ENCODE measurements at places on chromosomes 2 and 18.

DNA sequence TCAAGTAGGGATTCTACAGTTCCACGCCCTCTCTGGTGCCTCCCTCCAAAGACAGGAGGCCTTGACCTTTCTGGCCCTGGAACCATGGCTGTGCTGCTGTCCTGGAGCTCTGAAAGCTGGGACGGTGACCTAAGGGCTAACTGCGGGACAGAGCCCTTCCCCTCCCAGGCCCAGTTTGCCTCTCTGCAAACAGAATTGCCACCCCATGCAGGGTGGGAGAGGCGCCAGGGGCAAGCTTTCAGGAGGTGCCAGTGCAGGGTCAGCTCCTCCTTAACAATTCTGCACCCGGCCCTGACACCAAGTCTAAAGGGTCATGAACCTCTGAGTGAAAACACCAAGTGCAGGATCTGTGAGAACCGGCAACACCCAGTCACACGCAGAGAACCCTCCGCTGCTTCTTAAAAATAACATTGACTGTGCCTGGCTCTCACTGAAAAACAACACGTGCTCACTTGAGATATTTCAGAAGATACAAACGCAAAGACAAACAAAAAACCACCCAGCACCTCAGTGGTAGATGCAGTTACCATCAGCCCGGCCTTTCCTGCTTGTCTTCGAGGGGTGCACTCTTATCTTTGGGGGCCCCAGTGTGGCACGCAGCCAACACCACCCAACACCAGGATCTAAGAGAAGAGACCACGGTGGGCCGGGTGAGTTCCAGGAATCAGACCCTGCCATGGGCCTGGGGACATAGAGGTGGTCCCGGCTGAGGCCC, 1.1 kb upstream of the SNED1 start:
- no peak for ATAC-seq

DNA sequence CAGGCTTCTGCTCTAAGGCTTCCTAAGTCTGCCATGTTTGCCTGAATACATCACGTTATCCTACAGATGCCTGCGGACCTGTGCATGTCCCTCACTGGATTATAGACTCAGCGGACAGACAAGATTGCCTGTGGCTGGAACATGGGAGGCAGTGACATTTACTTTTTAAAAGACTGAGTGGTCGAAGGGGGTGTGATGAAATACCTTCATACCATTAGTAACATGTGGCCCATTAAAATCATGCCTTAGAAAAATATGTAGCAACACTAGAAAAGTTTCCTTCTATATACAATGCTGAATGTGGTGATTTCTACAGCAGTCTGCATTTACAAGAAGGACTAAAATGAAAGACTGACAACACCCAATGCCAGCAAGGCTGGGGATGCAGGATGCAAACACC, 154.4 kb downstream of the ASB1 start:
- ATAC-seq: no peak

- no peak for ATAC-seq
These were observed 629.6 kb upstream of the VRK2 start for GRCh38 chr2:57417007-57417406.

DNA sequence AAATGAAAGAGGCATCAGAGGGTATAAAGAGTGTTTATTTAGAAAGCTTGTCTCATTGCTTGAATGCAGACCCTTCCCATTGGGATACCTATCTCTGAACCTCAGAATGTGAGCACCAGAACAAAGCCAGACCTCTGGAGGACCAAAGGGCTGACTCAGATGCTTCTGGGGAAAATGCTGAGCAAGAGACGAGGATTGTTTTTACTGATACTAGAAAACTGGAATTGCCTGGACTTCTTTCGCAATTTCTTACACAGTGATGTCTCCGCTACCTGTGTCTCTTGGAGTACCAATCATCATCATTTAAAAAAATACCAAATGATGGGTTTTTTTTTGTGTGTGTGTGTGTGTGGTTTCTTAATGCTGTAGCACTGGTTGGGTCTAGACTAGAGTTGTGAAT, 55.6 kb upstream of the CCDC85A start:
- ATAC-seq: no peak

- ATAC-seq: no peak
These were observed 89.8 kb downstream of the MDH1 start for GRCh38 chr2:63678551-63678950.

- ATAC-seq: no peak
These were observed 67.1 kb downstream of the DIPK1C start for GRCh38 chr18:74389991-74390390.

GRCh38 chr2:85490861-85491755, 47.9 kb upstream of the MAT2A start:
- no peak for ATAC-seq

DNA sequence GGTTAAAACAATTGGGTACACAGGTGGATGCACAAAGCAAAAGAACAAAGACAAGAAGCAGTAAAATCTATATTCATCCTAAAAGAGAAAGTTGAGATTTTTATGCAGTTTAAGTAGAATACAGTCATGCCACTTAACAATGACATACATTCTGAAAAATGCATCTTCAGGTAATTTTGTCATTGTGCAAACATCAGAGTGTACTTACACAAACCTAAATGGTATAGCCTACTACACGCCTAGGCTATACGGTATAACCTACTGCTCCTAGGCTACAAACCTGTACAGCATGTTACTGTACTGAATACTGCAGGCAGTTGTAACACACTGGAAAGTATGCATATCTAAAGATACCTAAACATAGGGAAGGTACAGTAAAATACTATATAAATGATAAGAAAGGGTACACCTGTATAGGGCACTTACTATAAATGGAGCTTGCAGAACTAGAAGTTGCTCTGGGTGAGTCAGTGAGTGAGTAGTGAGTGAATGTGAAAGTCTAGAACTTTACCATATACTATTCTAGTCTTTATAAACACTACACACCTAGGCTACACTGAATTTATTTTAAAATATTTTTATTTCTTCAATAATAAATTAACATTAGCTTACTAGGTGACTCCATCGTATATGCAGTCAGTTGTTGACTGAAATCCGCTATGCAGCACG, 132.9 kb downstream of the BARD1 start:
- ATAC-seq: no peak

- no peak for ATAC-seq
These were observed 1073.3 kb upstream of the CDH2 start for GRCh38 chr18:29250259-29250658.

DNA sequence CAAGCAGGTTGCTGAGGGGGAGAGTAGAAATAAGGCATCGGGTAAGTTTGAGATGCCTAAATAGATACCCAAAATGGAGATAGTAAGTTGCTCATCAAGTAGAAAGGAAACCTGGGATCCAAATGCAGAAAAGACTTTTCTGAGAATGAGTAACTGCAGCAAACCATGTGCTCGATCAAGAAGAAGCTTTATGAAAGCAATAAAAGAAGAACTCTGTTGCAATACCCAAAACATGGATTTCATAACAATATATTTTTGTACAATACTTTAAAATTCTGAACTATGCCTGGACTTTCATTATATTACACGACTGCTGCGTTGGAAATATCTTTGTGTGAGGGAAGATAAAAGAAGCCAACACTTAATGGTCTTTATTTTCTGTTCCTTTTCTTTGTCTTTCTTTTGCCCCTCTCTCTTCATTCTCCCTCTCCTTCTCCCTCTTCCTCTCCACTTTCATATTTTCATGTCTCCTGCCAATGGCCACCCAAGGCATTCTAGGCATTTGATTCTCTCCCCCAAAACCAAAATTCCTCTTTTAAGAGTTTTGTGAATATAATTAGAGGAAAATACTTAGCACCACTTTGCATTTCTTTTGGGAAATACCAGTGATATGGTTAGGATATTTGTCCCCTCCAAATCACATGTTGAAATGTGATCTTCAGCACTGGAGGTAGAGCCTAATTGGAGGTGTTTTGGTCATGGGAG, 257.6 kb downstream of the MREG start:
- no peak for ATAC-seq

GRCh38 chr2:135124924-135125886, 73.1 kb downstream of the RAB3GAP1 start:
- ATAC-seq: peak; percentile 78

DNA sequence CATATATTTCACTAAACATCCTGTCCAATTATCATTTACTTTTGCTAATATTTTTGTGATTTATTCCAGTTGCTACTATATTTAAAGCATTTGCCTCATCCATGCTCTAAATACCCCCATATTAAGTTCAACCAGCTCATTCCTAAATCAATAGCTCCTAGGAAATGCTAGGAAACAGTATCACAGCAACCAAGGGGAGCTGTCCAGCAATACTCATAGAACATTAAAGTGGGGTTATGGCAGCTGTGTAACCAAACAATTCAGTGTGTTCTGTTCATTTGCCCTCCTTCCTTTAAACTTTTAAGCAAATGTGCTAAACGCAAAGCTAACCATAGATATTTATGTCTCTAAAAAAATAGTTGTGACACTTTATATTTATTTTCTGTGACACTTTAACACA, 41.1 kb downstream of the ACVR1C start:
- ATAC-seq: no peak

DNA sequence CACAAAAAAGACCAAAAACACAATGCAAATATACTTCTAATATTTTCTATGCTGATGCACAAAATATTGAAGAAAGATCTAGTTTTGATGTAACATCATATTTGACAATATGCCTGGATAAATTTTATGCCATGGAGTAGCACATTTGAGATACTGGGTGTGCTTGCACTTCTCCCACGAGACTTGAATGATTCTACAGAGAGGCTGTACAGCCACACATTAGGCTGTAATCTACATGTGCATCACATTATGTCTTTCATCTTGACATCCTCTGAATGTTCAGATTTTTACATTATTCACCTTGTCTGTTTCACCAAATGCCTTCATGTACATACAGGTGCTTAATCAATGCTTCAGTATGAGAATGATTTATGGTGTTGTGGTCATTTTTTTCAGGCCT, 756.4 kb upstream of the CDH7 start:
- ATAC-seq: no peak

- ATAC-seq: no peak
These were observed 75.3 kb downstream of the SMAD7 start for GRCh38 chr18:48875314-48875941.

- no peak for ATAC-seq
These were observed 212.5 kb downstream of the NEDD4L start for GRCh38 chr18:58256316-58257080.

GRCh38 chr18:65016631-65017371, 734.0 kb upstream of the CDH7 start:
- ATAC-seq: no peak

DNA sequence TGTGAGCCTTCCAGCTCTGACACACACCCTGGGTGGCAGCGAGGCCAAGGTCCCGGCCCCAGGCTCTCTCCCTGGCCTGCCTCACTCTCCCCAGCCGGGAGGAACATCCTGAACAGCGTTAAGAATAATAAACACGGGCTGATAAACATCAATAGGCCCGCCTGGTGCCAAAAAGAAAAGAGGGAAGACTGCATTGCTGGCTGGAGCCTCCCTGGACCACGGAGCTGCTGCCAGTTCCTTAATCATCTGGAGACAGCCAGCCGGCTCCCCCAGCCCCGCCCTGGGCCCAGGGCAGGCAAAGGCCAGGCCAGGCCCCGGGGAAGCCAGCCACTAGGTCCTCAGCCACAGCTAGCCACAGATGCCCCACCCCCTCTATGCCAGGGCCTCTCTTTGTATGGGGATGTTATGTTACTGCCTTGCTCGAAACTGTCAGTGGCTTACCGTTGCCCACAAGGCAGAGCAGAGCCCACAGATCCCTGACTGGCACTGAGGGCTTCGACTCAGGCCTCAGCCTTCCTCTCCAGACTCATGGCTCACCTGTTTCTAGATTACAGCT, 293.7 kb downstream of the DYSF start:
- no peak for ATAC-seq

DNA sequence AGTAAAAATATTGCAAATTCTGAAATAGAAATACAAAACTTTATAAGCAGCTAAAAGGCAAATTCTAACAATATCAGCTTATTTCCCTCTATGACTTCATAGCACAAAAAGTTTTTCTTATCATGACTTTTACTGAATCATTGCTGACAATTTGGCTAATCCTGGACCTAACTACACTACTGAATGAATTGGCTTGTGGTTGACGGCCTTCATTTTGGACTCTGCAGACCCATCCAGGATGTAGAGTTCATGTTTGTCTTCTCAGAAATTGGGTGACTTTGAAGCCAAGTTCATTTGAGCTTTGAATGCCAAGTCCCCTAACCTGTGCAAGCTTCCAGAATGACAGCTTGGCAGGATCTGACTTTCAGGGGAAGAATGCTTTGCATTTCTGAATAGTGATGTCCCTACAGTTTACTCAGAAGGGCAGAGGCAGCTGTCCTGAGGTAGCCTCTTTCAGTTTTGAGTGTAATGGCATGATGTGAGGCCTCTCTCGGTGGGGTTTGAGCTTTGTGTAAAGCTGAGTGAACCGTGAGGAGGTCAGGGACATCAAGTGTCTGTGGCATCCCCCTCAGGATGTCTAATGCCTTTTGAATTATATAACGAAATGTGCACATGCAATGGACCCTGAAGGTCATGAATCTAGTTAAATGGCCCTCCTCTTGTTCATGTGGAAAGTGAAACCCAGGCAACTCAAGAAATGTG, 48.0 kb downstream of the EFEMP1 start:
- no peak for ATAC-seq
